MV-4-11 (cell line): ENCODE measurements at places on chromosomes 6 and 20.

DNA sequence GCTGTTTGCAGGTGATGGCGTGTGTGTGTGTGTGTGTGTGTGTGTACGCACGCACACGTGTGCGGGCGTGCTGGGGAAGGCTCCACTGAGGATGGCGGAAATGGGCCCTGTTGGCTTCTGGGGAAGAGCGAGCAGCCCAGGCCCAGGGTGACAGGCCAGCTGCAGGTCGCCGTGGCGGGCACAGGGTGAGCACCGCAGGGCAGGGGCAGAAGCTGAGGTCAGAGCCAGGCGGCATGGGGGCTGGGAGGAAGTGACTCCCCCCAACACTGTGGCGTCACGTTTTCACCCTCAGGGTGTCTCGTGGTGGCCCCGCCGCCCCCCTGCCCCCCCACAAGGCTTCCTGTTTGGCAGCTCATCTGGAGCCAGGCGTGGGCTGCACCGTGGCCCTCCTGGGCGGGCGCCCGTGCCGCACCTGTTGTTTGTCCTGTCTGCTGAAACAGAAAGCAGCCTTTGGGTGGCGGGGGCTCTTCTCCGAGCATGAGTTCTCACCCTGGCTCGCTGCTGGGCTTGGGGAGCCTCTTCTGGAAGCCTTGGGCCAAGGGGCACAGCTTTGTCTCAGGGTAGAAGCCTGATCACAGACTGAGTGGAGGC, 7.1 kb downstream of the RBM38 start:
- DNase-seq: peak; percentile 25

DNA sequence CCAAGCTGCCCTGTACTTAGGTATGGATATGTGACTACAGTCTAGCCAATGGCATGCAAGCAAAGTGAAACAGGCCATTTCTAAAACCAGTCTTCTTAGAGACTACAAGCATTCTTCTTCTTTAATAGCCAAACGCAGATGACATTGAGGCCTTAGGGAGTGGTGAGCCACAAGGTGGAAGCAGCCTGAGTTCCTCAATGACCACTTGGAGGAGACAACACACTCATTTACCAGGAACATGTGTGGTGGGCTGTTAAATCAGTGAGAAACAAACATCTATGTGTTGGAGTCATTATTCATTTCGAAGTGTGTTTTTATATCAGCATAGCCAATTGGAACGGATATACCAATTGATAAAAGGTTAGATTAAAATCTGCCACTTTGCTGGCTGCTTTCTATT, 122.0 kb downstream of the GFRAL start:
- no peak for DNase-seq

GRCh38 chr20:62355878-62356588, 11.1 kb downstream of the LAMA5 start:
- DNase-seq: no peak

DNA sequence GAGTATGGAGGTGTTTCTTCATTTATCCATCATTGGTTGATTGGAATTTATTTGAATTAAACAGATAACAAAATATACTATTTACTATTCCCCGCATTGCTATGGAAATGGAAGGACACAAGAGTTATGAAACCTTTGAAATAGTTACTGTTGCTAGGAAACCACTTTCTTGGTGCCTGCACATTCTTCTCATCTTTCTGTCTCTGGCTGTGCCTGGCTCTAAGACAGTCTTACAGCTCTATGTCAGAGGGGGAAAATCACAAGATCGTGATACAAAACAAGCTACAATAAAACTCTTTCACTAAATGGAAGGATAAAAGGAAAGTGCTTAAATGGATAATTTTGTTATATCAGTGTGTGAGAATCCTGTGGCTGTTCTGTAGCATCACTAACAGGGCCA, 453.0 kb downstream of the LMBRD1 start:
- peak; percentile 10 for DNase-seq

DNA sequence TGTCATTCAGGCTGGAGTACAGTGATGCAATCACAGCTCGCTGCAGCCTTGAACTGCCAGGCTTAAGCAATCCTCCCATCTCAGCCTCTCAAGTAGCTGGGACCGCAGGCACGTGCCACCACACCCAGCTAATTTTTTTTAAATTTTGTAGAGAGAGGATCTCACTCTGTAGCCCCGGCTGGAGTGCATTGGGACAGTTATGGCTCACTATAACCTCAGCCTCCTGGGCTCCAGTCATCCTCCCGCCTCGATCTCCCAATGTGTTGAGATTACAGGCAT, 86.5 kb downstream of the SERAC1 start:
- DNase-seq: peak; percentile 90

DNA sequence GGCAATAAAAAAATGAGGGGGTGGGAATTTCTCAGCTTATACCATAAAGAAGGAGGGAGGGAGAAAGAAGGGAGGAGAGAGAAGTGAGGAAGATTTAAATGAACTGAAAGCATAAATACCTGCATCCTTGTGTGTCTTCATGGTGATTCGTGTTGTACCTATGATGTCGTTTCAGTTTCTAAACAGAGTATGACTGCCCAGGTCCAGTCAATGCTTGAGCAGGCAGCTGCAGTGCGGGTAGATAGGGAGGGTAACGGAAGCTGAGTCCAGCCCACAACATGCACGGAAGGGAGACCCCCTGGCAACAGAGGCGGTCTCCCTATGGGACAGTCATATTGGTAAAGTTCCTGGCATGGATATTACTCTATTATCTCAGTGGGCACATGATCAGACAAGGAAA, 184.5 kb downstream of the KIF16B start:
- DNase-seq: no peak

GRCh38 chr20:40572251-40572650, 116.8 kb downstream of the MAFB start:
- DNase-seq: no peak

- DNase-seq: peak; percentile 92
Observed at GRCh38 chr6:137150072-137150471, 23.4 kb downstream of the IL22RA2 start.

DNA sequence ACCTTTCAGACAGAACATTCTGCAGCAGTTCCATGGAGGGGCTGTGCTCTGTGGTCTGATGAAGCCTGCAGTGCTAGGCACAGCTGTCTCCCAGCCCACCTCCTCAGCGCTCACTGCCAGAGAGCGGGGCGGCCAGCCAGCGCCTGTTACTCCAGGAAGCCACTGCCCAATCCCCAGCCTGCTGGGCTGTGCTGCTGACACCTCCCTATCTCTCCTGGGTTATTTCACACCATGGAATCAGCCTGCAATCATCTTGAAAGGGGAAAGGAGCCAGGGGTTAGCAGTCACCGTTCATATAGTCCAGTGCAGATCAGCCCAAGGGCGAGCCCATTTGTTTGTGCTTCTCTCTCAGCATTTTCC, 46.3 kb upstream of the NHSL1 start:
- DNase-seq: no peak

- no peak for DNase-seq
Observed at GRCh38 chr6:138007014-138007472, 100.2 kb downstream of the PERP start.

DNA sequence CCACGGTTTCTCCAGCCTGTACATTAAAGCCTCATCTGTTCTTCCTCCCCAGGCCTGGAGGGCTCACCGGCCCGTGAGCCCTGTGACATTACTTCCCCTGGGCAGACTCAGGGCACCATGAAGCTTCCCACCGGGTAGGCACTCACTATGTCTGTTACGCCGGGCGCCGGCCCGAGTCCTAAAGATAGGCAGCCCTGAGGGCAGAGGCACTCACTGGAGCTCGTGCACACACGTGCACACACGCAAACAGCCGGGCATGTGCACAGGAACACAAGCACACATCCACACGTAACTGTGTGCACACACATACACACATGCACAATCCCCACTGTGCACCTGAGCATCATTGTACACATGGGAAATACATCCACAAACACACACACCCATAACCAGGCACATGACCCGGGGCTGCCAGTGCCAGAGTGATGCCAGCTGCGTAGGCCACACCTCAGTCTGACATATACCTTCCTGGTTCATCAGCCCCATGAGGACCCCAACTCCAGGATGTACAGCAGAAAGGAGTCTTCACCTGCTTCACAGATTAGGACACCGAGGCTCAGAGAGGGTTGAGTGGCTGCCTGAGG, 83.7 kb downstream of the YTHDF1 start:
- DNase-seq: no peak

DNA sequence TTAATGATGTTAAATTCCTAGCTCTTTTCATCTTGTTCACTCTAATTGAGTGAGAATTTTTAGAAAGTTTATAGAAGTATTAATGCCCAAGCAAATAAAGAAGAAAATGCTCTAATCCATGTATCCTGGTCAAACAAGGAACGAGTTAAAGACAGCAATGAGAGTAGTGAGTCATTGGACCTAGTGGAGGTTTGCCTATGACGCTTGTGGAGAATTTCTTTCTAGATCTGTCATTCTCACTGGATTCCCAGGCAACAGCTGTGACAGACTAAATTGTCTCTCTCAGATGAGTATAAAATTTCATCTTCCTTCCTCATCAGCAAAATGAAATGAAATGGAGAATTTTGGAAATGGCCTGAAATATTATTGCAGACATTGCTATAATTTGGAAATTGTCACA, 127.9 kb downstream of the COL19A1 start:
- no peak for DNase-seq

DNA sequence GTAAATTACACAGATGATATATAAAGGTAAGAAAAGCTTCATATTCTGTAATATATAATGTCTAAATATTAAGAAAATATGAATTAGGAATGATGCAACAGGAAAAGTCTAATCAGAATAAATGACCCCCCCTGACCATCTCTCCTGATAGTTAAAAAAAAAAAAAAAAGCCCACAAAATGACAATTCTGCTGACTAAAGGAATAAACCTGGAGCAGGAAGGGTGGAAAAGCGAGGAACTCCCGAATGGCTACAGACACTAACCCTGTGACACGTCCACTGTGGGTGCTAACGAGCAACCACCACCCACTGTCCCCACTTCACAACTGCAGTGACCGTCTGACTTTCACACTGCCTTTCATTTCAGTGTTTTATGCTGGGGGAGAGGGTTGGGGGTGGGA, 67.6 kb upstream of the FOXQ1 start:
- no peak for DNase-seq

DNA sequence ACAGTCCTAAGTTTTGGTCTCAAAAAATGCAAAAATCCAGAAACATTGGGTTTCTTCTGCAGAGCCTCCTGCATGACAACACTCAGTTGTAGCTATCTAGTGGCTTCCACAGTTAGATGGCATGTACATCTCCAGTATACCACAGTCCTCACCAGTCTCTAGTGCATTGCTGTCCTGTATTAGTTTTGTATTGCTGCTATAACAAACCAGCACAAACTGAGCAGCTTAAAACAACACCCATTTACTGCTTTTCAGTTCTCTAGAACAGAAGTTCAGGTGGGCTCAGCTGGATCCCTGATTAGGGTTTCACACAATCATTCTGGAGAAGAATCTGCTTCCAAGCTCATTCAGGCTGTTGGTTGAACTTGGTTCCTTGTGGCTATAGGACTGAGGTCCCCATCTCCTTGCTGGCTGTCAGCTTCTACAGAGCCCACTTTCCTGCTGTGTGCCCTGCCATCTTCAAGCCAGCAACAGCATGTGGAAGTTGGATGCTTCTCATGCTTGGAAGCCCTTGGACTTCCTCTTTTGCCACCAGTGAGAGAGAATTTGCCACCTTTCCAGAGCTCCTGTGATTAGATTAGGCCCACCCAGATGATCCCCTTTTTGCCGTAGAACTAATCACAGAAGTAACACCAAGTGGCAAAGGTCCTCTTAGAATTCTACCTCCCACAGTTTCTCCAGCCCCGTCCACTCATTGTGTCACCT, 48.9 kb upstream of the TBC1D7 start:
- DNase-seq: no peak

DNA sequence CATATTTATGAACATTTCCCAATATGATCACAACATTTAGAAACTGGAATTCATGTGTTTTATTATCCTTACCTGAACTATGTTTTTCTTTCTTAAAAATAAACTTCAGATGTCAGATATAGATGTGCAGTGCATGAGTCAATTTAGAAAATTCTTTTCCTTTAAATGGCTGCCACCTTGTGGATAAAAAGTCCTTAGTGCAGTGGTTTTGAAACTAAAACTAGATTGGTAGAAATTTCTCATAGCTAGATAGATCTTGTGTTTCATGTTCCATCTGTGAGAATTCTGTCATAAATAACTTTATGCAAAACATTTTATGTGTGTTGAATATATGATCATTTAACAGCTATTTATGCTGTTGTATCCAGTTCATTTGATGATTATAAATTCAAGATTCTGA, 134.9 kb downstream of the KLHL32 start:
- DNase-seq: peak; percentile 43

DNA sequence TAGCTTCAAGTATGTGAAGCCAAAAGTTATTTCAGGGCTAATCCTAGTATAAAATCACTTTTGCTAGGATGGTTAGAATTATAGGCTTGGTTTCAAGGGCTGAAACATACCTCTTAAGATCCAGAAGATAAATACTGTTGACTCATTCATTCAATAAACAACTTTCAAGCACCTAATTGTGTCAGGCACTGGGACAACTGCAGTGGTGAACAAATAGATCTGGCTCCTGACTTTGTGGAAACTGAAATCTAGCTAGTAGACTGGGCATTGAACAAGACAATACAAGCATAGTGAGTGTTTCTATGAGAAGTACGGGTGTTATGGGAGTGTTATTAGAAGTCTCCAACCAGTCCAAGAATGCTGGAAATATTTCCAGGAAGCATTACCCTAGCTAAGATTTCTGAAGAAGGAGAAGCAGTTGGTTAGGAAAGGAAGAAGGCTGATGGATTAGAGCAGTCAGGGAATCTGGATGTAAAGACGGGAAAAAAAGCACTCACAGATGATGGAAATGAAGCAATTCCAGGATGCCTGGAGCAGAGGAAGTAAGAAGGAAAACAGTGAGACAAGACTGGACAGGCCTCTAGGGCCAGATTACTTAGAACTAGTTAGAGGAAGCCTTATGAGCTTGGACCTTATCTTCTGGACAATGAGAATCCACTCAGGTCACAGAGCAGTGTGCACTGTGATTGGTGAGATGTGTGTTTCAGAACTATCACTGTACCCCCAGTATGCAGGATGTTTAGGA, 132.6 kb upstream of the RAB32 start:
- no peak for DNase-seq

DNA sequence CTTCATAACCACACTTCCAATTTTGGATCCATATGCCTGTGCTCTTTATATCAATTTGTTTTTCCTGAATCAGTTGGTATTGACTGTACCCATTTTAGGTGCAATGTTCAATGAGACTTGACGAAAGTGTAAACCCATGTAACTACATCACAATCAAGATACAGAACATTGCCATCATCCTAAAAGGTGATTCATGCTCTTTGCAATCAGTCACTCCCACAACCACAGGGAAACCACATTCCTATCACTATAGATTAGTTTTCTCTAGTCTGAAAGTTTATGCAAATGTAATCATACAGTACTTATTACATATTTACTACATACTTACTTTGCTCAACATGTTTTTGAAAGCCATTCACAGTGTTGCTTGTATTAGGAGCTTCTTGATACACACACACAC, 167.4 kb downstream of the ADGRG6 start:
- DNase-seq: no peak
